Astrocyte (in vitro differentiated cells and primary cell): ENCODE measurements at places on chromosomes 4 and X. TPM values are rescaled to one million over a fixed set of nuclear protein-coding genes. Genes with fewer than 3 reads are reported as not detected.

The CXCR3 gene
- total RNA-seq = not detected in 2 replicates

GRCh38 chr4:16329125-16329796 is 103.0 kb upstream of the TAPT1 start:
- H3K4me1 ChIP-seq = peaks cover 18% of the 10 kb centered on the region
- no peaks in the 10 kb centered on the region for H3K27me3 ChIP-seq
- no peak overlapping the region for H3K4me3 ChIP-seq
- DNase-seq = peak; percentile 63
- H3K36me3 ChIP-seq = no peaks in the 10 kb centered on the region
- H3K27ac ChIP-seq = peak overlapping the region; percentile 64

- no peaks in the 10 kb centered on the region for H3K27me3 ChIP-seq
- H3K27ac ChIP-seq = no peak overlapping the region
- peaks cover 19% of the 10 kb centered on the region for H3K4me1 ChIP-seq
- H3K36me3 ChIP-seq = no peaks in the 10 kb centered on the region
- no peak overlapping the region for H3K4me3 ChIP-seq
Measured at GRCh38 chr4:15151033-15151432, 148.8 kb downstream of the CPEB2 start.

DNA sequence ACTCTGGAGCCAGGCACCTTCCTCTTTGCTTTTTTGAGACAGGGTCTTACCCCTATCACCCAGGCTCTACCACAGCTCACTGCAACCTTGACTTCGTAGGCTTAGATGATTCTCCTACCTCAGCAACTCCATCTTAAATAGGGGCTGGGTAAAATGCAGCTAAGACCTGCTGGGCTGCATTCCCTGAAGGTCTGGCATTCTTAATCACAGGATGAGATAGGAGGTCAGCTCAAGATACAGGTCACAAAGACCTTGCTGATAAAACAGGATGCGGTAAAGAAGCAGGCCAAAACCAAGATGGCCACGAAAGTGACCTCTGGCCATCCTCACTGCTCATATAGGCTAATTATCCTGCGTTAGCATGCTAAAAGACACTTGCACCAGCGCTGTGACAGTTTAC is 770.8 kb upstream of the PRKX start:
- H3K4me1 ChIP-seq = no peaks in the 10 kb centered on the region
- no peak overlapping the region for H3K4me3 ChIP-seq
- no peaks in the 10 kb centered on the region for H3K36me3 ChIP-seq
- no peaks in the 10 kb centered on the region for H3K27me3 ChIP-seq

GRCh38 chr4:184734758-184735157 is 862 bp upstream of the CENPU start:
- peak overlapping the region; percentile 44 for H3K27ac ChIP-seq
- H3K36me3 ChIP-seq = no peaks in the 10 kb centered on the region
- no peaks in the 10 kb centered on the region for H3K27me3 ChIP-seq
- peak overlapping the region; percentile 98 for H3K4me3 ChIP-seq

DNA sequence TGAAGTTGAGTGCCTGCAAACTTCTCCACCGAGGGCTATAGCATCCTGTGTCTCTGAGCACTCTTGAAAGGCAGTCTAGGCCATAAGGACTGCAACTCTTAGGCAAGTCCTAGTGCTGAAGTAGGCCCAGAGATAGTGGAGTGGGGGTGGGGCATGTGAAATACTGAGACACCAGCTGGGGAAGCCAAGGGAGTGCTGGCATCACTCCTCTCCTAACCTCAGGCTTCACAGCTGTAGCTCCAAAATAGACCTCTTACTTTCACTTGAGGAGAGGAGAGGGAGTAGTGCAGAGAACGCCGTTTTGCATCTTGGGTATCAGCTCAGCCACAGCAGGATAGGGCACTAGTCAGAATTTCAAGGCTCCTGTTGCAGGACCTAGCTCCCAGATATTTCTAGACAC is 56.2 kb upstream of the CYSLTR1 start:
- H3K27me3 ChIP-seq = no peaks in the 10 kb centered on the region
- H3K4me1 ChIP-seq = no peaks in the 10 kb centered on the region
- no peak for DNase-seq
- H3K36me3 ChIP-seq = no peaks in the 10 kb centered on the region
- no peak overlapping the region for H3K27ac ChIP-seq
- no peak overlapping the region for H3K4me3 ChIP-seq

DNA sequence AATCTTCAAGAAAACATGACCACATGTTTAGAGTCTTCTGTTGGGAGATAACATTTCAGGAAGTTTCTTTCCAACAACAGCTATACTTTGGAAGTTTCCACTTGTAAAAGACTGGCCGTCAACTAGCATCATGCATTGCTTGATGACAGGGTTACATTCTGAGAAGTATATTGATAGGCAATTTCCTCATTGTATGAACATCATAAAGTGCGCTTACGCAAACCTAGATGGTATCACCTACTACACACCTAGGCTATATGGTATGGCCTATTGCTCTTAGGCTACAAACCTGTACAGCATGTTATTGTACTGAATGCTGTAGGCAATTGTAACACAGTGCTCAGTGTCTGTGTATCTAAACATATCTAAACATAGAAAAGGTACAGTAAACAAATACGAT is 25.4 kb upstream of the CD40LG start:
- H3K4me1 ChIP-seq = no peaks in the 10 kb centered on the region
- H3K36me3 ChIP-seq = no peaks in the 10 kb centered on the region
- no peak overlapping the region for H3K27ac ChIP-seq
- no peaks in the 10 kb centered on the region for H3K27me3 ChIP-seq
- H3K4me3 ChIP-seq = no peak overlapping the region

GRCh38 chrX:139178980-139179379 is 351.6 kb upstream of the F9 start:
- H3K27ac ChIP-seq = no peak overlapping the region
- no peak overlapping the region for H3K4me3 ChIP-seq
- DNase-seq = no peak
- no peaks in the 10 kb centered on the region for H3K4me1 ChIP-seq
- H3K27me3 ChIP-seq = no peaks in the 10 kb centered on the region

GRCh38 chr4:173121076-173121561 is 47.5 kb upstream of the GALNT7 start:
- H3K27ac ChIP-seq = no peak overlapping the region
- peak; percentile 59 for DNase-seq
- H3K4me3 ChIP-seq = no peak overlapping the region
- peaks cover 5% of the 10 kb centered on the region for H3K4me1 ChIP-seq
- H3K27me3 ChIP-seq = no peaks in the 10 kb centered on the region

- peaks cover 14% of the 10 kb centered on the region for H3K4me1 ChIP-seq
- DNase-seq = no peak
- H3K4me3 ChIP-seq = no peak overlapping the region
- no peaks in the 10 kb centered on the region for H3K27me3 ChIP-seq
- H3K36me3 ChIP-seq = no peaks in the 10 kb centered on the region
- H3K27ac ChIP-seq = no peak overlapping the region
Measured at GRCh38 chr4:156800463-156800862, 171.1 kb downstream of the PDGFC start.

GRCh38 chr4:112340023-112340422 is 42.9 kb downstream of the ALPK1 start:
- H3K27me3 ChIP-seq = peaks cover 11% of the 10 kb centered on the region
- no peak overlapping the region for H3K27ac ChIP-seq
- DNase-seq = no peak
- H3K4me1 ChIP-seq = no peaks in the 10 kb centered on the region
- H3K4me3 ChIP-seq = no peak overlapping the region

DNA sequence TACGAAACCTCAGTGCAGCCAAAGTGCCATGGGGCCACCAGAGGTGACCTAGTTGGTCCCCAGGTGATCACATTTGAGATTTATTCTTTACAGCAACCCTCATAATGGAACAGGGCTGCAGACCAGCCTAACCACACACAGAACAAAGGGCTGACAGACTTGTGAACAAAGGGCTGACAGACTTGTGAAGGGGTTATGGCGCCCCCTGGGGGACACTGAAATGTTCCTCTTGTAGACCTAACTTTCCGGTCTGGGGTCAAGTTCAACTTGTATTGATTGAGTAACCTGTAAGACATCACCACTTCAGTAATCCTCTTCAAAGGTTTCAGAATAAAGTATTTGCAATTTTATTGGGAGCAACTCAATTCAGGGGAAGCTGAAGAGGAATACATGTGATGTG is 175.9 kb upstream of the RPS6KA3 start:
- H3K4me1 ChIP-seq = no peaks in the 10 kb centered on the region
- H3K4me3 ChIP-seq = no peak overlapping the region
- H3K27ac ChIP-seq = no peak overlapping the region
- DNase-seq = peak; percentile 53

DNA sequence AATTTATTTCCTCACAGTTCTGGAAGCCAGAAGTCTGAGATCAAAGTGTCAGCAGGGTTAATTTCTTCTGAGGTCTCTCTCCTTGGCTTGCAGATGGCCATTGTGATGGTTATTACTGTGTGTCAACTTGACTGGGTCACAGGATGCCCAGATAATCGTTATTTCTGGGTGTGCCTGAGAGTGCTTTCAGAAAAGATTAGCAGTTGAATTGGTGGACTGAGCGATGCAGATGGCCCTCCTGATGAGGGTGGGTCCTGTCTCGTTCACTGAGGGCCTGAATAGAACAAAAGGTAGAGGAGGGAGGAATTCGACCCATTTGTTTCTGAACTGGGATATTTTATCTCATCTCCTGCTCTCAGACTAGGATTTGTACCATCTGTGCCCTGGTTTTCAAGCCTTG is 15.7 kb downstream of the SMIM43 start:
- DNase-seq = no peak
- no peak overlapping the region for H3K4me3 ChIP-seq
- H3K27ac ChIP-seq = no peak overlapping the region

DNA sequence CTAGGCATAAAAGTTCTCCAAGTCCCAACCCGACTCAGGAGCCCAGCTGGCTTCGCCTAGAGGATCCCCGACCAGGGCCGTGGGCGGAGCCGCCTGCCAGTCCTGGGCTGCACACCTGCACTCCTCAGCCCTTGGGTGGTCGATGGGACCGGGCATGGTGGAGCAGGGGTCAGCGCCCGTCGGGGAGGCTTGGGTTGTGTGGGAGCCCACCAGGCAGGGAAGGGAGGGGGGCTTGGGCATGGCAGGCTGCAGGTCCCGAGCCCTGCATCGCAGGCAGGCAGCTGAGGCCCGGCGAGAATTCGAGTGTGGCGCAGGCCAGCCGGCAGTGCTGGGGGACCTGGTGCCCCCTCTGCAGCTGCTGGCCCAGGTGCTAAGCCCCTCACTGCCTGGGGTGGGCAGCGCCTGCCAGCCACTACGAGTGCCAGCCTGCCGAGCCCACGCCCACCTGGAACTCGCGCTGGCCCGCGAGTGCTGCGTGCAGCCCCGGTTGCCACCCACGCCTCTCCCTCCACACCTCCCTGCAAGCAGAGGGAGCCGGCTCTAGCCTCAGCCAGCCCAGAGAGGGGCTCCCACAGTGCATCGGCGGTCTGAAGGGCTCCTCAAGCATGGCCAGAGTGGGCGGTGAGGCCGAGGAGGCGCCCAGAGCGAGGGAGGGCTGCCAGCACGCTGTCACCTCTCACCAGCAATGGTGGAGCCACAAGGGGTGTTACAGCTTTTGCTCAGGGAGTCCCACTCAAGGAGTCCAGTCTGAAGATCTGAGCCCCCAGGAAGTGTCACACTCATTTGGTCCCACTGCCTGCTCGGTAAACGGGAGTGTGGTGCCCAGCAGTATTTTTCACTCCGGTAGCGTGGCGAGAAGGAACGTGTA is 38.9 kb downstream of the SPRY1 start:
- H3K4me1 ChIP-seq = no peaks in the 10 kb centered on the region
- no peaks in the 10 kb centered on the region for H3K27me3 ChIP-seq
- no peaks in the 10 kb centered on the region for H3K36me3 ChIP-seq
- no peak overlapping the region for H3K27ac ChIP-seq

DNA sequence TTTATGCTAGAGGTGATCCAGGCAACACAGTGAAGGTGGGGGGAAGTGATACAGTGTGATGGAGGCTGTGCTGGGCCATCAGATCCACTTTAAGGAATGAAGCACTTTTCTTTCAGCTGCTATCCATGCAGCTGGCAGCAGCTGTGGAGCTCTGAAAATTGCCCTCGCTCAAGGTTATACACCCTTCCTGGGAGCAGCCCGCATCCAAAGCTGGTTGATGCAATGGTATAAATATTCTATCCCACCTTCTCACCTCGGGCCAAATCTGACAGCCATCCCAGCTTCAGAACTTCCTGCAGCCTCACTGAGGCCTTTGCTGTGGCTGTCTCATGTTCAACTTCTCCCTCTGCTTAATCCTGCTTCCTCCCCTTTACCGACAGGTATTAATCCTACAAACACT is 18.6 kb downstream of the CXCL13 start:
- H3K27me3 ChIP-seq = peaks cover 7% of the 10 kb centered on the region
- H3K4me1 ChIP-seq = no peaks in the 10 kb centered on the region
- no peaks in the 10 kb centered on the region for H3K36me3 ChIP-seq

DNA sequence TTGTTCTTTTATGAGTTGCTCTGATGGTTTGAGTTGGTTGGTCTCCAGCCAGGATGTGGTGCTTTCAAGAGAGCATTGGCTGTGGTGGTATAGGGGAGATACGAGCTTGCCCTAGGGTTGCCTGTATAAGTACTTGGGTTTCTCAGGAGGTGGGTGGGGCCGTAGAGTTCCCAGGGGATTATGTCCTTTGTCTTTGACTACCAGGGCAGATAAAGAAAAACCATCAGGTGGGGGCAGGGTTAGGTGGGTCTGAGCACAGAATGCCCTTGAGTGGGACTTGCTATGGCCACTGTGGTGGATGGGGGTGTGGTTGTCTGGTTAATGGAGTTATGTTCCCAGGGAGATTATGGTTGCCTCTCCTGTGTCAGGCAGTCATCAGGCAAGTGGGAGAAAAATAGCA is 247.9 kb upstream of the HAND2 start:
- H3K27ac ChIP-seq = no peak overlapping the region
- DNase-seq = no peak
- no peaks in the 10 kb centered on the region for H3K27me3 ChIP-seq
- H3K36me3 ChIP-seq = no peaks in the 10 kb centered on the region
- no peaks in the 10 kb centered on the region for H3K4me1 ChIP-seq

DNA sequence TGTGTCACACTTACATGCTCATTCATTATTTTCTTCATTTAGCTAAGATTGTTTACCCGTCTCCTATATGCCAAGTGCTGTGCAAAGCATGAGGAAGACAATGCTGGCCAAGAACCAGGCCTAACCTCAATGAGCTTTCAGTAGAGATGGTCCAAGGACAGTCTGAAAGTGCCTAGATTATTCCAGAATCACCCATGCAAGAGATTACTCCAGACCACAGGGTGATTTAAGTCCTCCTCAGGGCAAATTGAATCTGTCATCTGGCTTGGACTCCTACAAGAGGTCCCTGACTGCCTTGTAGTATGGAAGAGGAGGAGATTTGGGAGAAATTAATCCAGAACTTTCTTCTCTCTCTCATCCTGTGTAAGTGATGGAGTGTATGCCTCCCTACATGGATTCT is 99.4 kb upstream of the NDP start:
- peak overlapping the region; percentile 41 for H3K27ac ChIP-seq
- H3K4me3 ChIP-seq = no peak overlapping the region
- no peaks in the 10 kb centered on the region for H3K36me3 ChIP-seq
- no peak for DNase-seq

DNA sequence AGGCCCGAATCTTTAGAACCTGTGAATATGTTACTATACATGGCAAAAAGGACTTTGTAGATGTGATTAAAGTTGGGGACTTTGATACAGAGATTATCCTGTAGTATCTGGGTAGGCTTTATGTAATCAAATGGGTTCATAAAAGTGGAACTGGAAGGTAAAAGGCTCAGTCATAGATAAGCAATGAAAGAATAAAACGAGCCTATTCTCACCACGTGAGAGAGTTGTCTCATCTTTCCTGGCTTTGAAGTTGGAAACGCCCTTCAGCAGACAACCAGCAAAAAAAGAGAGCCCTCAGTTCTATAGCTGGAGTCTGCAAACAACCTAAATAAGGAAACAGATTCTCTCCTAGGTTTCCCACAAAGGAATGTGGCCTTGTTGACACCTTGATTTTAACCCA is 805.8 kb upstream of the DIAPH2 start:
- no peaks in the 10 kb centered on the region for H3K36me3 ChIP-seq
- no peaks in the 10 kb centered on the region for H3K4me1 ChIP-seq
- no peak overlapping the region for H3K27ac ChIP-seq
- DNase-seq = no peak
